Vagina (tissue), 2 donors: ENCODE measurements at places on chromosomes 16 and 17.
A peak's percentile ranks its signal among the peaks of the same experiment; 100 is the strongest.

DNA sequence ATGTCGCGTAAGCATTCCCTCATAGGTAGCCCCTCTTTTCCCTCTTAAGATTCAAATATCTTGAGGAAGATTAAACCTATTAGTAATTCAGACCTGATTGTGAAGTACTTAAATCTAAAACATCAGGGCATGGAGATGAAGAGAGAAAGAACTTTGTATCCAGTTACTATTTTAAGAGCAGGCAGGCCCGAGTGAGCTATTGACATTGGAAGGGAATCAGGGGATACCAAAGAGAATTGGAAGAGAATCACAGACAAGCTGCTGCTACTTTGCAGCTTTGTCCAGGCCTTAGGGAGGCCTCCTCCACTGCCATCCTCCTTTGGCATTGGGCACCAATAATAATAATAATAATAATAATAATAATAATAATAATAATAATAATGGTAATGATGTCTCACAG is 170.5 kb downstream of the MRTFB start:
- no peak for DNase-seq

GRCh38 chr16:57284952-57285363 is 486 bp upstream of the PLLP start:
- DNase-seq, result no peak

DNA sequence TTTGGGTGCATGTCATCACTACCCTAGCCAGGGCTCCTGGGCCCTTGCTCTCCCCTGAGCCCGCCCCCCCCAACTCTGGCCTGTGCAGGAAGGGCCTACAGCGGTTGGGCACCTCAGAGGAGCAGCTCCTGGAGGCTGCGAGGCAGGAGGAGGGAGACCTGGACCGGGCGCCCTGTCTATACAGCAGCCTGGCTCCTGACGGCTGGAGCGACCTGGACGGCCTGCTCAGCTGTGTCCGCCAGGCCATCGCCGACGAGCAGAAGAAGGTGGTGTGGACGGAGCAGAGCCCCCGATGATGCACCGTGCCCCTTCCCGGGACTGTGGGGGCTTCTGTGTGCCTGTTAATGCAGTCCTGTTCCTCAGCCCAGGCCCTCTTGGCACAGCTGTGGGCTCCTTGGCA is 12.1 kb downstream of the SGSH start:
- no peak for DNase-seq

- DNase-seq, result no peak
These were observed 99.3 kb downstream of the NDE1 start for GRCh38 chr16:15749371-15749770.

DNA sequence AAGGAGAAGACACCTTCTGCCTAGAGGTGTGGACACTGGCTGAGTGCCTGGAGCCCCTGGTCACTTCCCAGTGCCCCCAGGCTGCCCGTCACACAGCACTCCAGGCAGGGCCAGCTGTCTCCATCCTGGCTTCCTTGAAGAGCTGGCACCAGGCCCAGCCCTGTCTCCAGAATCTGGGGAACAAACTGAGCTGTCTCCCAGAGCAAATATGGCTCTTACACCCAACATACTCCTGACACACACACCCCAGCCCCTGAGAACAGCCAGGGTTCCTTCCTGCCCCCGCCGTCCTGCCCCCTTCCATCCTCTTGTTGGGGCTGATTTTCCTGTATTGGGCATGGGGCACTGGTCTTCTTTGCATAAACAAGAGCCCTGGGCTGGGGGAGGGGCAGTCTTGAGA is 9.1 kb downstream of the NHERF1 start:
- no peak for DNase-seq

DNA sequence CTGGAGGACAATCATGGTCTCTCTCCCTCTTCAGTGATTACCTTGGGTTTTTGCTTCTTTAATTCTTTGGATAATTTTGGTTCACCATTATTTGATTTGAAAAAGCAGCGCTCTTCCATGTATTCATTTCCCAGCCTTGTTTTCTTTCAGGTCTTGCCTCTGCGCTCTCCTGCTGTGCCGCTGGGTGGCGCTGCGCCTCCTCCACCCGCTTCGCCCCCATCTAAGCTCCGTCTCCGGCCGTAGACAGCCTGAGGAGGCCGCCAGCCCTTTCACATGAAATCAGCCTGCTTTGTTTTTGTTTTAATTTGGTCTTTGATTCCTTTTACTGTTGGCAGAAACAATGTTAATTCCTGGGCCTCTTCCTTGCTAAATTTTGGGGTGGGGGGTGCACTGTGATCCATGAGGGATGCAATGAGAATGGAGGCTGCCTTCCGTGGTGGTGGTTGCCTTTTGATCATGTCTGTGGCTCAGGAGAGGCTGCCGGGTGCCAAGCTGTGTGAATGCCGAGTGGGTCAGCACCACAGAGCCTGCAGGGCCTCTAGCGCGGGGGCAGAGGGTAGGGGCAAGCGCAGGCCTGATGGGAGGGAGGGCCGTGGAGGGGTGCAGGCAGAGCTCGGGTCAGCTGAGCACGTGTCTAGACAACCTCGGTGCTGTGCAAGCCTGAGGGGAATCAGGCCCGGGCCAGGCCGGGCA is 64.1 kb downstream of the PLD6 start:
- DNase-seq, result no peak

DNA sequence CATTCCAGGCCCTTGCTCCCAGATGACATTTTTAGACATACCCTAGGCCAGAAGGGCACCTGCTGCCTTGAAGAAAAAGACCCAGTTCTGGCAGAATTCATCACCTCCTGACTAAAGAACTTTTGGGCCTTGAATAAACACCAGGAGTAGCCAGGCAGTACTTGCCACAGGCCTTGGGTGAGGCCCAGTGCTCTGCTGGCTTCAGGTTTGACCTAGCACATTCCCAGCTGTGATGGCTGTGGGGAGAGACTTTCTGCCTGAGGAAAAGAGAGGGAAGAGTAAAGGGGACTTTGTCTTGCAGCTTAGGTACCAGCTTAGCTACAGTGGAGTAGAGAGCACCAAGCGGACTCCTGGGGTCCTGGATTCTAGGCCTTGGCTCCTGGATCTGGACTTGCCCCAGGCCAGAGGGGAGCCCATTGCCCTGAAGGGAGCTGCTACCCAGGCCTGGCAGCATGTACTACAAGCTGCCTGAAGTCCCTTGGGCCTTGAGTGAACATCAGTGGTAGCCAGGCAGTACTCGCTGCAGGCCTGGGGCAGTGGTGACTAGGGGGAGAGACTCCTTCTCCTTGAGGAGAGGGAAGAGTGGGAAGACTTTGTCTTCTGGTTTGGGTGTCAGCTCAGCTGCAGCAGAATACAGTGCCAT is 44.3 kb downstream of the ABCA8 start:
- no peak for DNase-seq

DNA sequence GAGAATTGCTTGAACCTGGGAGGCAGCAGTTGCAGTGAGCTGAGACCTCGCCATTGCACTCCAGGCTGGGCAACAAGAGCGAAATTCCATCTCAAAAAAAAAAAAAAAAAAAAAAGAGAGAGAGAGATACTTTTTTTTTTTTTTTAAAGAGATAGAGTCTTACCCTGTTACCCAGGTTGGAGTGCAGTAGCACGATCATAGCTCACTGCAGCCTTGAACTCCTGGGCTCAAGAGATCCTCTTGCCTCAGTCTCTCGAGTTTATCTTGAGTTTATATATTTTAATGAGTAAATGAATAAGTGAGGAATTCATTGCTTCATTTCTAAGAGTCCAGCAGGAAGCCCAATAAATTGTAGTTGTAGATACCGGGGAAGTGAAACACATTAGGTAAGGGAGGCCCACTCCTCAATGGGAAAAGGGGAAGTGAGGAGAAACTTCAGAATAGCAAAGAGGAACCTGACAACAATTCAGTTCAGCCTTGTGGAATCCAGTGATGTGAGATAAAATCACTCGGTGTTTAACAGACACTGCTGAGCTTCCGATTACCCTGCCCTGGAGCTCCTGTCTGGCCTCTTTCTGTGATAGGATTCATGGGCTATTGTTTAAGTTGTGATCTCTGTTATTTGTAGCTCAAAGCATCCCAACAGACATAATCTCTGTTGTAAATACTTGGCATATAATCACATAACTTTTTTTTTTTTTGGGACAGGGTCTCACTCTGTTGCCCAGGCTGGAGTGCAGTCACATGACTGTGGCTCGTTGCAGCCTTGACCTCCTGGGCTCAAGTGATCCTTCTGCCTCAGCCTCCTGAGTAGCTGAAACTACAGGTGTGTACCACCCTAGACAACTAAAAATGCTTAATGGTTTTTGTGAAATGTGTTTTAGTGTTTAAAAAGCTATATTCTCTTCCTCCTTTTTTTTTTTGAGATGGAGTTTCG is 15.8 kb upstream of the ITGAM start:
- no peak for DNase-seq

GRCh38 chr17:80899402-80900268 is 92.0 kb upstream of the CHMP6 start:
- no peak for DNase-seq

DNA sequence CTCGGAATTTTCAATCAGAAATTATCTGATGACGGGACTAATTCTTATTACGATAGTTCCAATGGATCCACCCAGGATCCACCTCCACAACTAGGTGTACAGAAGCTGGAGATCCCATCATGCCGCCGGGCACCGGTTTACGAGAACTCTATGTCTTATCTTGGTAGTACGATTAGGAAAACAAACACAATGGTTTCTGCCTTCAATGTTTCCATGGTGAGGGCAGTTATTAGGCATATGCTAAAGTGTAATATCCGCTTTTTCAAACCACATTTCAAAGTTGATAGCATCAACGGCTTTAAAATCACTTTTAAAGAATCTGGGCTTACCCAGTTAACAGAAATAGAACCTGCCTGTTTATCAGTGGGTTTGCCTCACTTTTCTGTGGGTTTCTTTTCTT is 705.7 kb downstream of the MAF start:
- no peak for DNase-seq

DNA sequence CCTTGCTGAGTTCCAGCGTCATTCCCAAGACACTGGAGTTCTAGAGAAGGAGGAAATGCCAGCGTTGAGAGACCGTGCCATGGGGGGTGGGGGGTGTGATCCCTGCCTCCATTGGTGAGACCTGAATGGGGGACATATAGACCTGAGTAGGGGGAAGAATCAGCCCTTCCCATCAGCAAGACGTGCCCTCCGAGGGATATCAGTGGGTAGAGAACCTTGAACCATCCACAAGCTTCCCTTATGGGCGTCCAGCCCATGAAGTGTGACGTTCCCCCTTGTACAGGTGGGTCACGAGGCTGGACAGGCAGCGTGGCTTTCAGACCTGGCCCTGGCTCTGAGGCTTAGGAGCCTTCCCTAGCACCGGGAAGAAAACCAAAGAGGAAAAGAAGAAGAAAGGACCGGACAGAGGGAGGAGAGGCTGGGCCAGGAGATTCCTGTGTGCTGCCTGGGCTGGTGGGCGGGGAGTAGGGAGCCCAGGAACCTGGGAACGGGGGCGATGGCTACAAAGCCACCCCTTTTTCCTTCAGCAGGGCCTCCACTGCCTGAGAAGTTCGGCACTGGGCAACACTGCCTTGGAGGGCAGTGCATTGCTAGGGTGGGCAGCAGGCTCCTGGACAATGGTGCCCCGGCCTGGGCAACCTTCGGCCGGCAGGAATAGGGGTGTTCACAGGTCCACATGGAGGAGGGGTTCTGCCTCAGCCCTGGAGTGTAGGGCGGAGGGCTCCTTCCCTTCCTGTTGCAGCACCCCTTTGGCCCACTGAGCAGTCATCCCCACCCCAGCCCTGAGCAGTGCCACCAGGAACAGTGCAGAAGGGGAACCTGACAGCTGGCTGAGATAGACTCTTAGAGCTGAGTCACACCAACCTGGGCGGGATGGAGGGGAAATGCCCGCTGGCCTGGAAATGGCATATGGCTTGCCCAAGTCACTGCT is 7.2 kb downstream of the RAB11FIP4 start:
- peak; percentile 79 for DNase-seq

GRCh38 chr16:11668623-11669379 is 546 bp downstream of the SNN start:
- DNase-seq, result no peak

- no peak for DNase-seq
These were observed 14.7 kb upstream of the SLX4 start for GRCh38 chr16:3625911-3626732.

GRCh38 chr16:56289416-56289815 is 98.1 kb downstream of the GNAO1 start:
- DNase-seq, result no peak

GRCh38 chr17:55730380-55730779 is 7.7 kb upstream of the TMEM100 start:
- no peak for DNase-seq

GRCh38 chr16:71780521-71781089 is 28.0 kb downstream of the AP1G1 start:
- no peak for DNase-seq

DNA sequence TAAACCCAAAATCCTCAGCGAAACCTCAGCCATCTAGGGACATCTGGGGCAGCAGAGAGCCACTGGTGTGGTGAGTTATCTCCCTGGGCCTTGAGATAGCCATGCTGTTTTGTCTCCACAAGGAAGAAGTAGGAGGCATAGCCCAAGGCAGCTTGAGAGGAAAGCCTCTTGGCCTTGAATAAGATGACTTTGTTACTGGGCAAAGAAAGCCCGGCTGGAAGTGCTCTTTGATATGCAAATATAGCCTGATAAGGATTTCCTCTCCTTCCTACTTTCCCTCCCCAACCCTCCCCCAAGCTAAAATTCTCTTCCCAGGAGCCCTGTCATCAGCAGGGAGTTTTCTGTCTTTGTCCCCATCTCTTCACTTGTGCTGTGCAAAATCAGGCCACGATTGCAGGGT is 694.4 kb downstream of the MAF start:
- no peak for DNase-seq

DNA sequence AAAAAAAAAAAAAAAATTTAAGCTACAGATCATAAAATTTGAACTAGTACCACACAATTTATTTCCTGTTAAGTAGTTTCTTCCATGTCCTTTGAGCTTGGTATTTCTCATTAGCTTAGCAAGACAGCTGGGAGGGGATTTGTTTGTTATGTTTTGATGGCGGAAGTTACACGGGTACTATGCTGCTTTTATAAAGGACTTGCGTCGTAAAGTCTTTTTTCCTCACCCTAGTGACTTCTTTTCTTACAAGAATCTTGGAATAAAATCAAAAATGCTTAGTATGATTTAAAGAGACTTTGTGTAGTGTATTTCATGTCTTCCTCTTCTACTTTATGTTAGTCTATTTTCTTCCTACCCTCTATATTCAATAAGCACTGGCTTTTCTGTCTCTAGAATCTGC is 89.1 kb downstream of the NLK start:
- DNase-seq, result no peak

GRCh38 chr16:14106457-14106856 is 35.3 kb downstream of the MRTFB start:
- DNase-seq, result no peak

GRCh38 chr16:22353191-22353919 is 21.1 kb downstream of the CDR2 start:
- no peak for DNase-seq

GRCh38 chr17:20216154-20216815 is 207.1 kb downstream of the SPECC1 start:
- DNase-seq, result no peak

GRCh38 chr17:68511671-68512246 is 471 bp upstream of the PRKAR1A start:
- DNase-seq, result peak; percentile 96

DNA sequence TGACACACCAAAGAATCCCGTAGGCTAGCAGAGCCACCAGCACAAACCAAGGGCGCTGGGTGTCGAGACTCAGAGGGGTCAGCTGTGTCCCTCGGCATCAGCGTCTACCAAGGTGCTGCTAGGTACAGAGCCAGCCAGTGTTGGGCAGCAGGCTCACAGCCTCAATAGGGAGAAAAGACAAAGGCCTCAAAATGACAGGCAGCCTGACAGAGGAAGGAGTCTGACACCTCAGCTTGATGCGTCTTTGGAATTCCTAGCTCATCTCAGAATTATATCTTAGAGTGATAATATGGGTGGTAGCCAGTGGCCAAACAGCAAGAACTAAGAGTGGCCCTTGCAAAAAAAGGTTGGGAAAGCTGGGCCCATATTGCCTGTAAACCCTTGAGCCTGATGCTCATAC is 45.9 kb downstream of the HS3ST3B1 start:
- no peak for DNase-seq
